NCI-H2081 (cell line): ENCODE measurements at places on chromosomes 6 and 20.

GRCh38 chr6:34247481-34248197, 1.2 kb downstream of the SMIM29 start:
- DNase-seq: no peak

DNA sequence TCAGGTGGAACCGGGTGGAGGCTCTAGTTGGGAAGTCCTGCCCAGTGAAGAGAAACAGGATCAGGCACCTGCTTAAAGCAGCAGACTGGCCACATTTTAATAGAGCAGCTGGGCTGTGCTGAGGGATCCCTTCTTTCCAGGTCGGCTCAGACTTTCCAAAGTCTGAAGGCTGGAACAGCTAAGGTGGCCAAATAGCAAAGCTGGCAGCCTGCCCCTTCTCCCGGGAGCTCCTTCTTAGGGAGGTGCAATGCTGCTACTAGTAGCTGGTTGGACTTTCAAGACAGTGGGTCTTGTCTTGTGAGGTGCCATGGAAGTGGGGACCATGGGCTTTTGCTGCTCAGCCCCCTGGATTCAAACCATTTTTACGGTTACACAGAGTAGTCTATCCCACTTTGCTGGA, 30.7 kb upstream of the CST5 start:
- DNase-seq: no peak

- no peak for DNase-seq
Measured at GRCh38 chr20:25039697-25040437, 18.1 kb downstream of the ACSS1 start.

DNA sequence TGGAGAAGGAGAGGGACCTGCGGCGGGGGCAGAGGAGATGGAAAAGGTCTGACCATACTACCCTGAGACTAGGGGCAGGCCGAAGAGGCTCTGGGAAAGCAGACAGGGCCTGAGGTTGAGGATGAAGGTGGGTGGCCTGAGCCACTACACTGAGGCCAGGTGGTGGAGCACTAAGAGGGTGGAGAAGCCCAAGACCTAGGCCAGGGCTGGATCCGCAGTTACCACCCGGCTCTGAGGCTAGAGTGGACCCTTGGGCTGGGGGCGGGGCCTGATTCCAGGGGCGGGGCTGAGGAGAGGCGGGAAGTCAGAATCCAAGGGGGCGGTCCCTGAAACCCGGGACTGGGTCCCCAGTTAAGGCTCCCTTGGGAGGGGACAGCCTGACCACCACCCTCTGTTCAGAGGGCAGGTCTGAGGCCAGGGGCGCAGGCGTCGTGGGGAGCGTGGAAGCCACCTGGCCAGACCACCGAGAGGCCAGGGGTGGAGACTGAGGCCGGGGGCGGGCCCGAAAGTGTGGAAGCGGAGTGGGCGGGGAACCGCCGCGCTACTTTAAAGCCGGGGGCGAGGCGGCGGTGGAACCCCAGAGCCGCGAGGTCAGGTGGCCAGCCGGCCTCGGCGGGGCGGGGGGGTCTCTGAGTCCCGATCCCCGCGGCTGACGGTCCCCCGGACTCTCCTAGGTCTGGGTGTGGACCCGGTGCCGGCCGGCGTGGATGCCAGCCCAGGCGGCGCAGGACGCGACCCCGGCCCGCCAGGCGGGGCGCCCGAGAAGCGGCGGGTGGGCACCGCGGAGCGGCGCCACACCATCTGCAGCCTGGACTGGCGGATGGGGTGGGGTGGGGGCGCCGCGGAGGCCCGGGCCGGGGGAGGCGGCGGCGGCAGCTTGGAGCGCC, 8.3 kb downstream of the CCM2L start:
- DNase-seq: peak; percentile 75

DNA sequence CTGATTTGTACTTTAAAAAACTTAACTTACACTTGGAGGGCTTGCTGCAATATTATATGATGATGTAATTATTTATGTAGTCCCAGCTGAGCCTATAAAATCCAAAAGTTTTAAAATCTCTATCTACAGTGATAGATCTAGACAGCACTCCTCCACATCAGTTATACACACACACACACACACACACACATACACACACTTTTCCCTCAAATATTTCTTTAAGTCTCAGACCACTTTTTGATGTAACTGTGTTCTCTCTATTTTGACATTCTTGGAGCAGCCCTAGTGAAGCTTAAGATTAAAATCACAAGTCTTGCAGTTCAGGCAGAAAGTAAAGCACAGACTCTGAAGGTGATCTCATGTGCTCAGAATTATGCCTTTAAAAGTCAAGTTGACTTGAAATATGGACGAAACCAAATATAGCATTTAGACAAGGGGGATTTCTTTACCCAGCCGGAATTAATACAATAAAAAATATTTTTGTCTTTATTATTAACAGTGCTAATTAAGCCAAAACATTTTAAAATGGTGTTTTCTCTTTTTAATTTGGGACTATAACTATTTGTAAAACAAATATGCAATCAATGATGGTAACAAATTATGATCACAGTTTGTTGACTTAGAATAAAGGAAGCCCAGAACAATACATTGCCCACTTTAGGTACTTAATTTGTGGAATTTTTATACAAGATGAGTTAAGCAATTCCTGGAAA, 63.5 kb upstream of the TMEM30A start:
- DNase-seq: no peak

- DNase-seq: no peak
Measured at GRCh38 chr6:21220271-21220987, 373.1 kb upstream of the SOX4 start.

DNA sequence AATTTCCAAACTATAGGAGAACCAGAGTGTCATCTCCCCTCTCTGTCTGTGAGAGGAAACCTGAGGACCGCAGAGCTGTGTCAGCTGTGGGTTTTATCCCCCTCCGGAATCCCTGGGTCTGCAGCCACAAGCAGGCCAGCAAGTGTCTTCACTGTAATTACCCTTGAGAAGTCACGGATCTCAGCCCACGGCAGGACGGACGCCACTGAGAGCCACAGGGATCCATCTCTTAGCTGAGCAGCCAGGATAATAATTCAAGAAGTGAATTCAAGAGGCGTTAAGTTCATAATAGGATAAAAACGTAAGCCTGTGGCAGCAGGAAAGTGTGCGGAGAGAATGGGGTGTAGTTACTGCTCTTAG, 37.0 kb downstream of the DLL1 start:
- no peak for DNase-seq

- peak; percentile 83 for DNase-seq
Measured at GRCh38 chr20:22339091-22339881, 245.1 kb downstream of the FOXA2 start.

GRCh38 chr6:13515912-13516311, 28.5 kb upstream of the GFOD1 start:
- DNase-seq: no peak

GRCh38 chr20:54630582-54630981, 155.2 kb downstream of the DOK5 start:
- DNase-seq: no peak

DNA sequence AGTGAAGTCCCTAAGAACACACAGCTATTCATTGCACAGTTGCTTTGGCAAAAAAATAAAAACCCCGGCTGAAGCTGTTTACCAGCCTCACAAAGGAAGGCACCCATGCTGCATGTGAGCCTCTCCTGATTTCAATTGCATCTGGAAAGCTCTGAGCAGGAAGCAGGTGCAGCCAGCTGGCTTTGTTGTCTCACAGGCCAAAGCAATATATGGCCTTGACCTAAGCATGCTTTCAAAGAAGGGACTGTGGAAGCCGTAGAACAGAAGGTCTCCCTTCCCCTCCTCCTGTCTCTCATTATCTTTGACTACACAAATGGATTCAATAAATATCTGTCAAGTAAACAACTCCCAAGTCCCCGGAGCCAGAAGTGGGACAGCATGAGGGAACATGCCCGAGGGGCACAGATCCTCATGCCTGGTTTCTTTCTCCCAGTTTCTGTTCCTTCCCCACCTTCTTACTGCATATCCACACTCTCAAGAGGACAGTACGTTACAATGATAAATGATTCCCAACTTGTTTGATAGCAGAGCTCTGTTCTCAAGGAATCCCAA, 57.2 kb upstream of the PCSK2 start:
- peak; percentile 92 for DNase-seq

DNA sequence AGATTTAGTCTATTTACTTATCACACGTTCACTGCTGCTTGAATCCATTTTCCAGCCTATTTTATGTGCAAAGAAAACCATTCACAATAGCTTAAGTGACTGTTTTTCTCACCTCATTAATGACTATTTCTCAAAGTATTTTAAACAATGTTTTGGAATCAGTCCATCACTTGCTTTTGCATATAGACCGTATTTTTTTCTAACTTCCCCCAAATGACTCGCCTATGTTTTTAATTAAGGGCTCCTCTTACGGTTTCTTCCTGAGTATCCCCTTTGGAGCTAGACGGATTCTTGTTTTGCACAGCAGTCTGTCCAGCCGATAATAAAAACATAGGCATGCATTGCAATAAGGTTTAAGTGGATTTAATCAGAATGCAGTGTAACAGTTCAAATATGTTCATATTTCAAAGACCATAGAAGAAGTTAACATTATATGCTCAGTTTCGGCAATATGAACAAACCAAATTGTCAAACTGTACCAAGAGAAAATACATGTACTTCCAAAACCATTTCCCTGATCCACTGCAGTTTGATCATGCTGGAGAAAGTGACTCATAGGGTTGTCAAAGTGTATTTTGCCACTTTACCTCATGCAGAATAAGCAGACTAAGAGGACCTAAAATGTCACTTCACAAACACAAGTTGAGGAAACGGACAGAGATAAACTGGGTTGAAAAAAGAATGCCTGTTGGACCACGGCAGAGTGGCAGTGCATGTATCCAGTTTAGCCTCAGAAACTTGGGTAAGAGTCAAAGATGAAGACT, 66.4 kb downstream of the HMGN3 start:
- DNase-seq: no peak

DNA sequence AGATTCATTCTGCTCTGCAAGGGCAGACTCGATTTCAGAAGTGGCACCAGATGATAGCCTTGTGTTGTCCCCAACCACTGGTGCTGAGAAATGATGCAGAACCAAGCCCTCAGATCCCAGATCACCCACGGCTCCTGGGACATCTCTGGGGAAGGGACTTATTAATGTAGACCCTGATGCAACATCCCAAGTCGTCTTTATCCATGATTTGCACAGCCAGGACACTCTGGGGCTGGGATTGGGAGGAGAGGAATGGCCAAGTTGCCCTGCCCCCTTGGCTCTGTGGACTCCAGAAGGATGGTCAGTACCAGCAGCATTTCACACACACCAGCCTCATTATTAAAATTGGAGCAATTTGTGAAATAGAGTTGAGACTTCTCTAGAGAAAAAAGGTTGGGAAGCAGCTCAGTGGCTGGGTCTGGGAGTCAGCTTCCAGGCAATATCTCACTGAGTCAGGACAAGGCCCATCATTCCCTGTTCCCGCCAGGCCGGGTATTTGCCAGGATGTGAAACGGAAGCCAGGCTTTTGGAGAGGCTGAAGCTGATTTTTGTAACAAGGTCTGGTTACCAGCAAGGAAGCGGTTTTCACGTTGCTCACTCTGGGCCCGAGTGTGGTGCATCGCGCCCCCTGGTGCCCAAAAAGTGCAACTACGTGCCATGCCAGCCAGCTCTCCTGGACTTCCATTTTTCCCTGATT, 67.4 kb downstream of the ZBTB2 start:
- DNase-seq: peak; percentile 56

DNA sequence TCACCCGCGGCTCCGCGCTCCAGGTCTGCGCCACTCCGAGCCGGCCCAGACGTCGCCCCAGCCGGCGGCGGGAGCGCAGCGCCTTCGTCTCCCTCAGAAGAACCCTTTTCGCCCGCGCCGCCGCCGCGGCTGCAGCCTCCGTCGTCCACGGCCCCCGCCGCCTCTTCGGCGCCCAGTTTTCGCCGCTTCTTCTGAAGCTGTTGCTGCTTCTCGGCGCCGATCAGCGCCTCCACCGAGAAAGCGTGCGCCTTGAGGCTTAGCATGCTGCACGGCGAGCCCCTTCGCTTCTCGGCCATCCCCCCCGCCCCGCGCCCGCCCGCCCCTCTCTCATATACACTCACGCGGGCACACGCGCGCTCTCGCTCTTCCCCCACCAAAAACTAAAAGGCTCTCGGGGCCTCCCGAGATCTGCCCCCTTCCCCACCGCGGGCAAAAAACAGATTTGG, 489 bp downstream of the TBX18 start:
- peak; percentile 52 for DNase-seq

DNA sequence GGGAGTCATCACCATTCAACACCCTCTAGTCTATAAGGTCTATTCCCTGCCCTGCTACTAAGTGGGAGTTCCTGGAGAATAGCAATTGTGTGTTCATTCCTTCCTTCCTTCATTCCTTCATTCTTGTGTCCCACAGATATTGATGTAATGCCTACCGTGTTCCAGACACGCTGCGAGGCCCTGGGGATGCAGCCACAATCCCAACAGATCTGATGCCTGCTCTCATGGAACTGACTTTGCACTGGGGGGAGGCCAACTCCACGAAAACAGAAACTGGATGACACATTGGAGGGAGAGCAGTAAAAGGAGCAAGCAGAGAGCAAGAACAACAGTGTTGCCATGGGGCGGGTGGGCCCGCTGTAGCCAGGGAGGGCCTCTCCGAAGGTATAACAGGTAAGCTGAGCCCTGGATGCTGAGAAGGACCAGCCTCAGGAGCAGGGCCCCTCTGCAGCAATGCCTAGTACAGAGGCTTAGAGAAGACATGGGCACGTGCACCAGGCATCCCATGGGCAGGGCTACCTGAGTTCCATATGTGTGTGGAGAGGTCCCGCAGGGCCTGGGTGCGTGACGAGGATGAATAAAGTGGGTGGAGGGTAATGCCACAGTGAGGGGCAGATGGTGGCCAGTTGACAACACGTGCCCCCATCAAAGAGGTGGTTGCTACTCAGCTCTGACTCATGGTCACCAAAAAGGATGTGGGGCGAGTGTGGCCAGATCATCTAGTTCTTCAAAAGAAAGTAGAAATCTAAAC, 173.9 kb downstream of the NFATC2 start:
- no peak for DNase-seq

GRCh38 chr20:33531047-33531877, 41.4 kb downstream of the CBFA2T2 start:
- no peak for DNase-seq

- DNase-seq: no peak
Measured at GRCh38 chr6:41715795-41716515, 19.5 kb downstream of the TFEB start.

DNA sequence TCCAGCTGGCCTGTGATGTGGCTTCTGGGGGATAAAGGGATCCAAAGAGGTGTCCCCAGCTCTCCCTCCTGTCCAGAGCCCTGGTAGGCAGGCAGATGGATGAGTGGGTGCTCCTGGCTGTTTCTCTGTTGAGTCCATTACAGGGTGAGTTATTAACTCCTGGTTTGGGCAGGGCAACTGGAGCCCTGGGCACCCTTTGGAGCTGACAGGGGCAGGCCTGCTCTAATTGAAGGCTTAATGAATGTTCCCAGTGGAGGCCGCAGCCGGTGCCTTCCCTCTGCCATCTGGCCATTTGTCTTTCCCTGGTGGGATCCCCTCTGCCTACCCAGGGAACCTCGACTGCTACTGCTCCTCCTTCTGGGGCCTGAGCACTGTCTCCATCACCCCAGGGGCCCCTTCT, 44.7 kb upstream of the MLN start:
- no peak for DNase-seq

GRCh38 chr6:40569162-40569910, 17.8 kb downstream of the LRFN2 start:
- no peak for DNase-seq

GRCh38 chr6:140354296-140354695, 979.8 kb upstream of the CITED2 start:
- no peak for DNase-seq
